Spleen (tissue), 13 donors: ENCODE measurements at places on chromosomes 4 and X. TPM values are rescaled to one million over a fixed set of nuclear protein-coding genes. Genes with fewer than 3 reads are reported as not detected.

DNA sequence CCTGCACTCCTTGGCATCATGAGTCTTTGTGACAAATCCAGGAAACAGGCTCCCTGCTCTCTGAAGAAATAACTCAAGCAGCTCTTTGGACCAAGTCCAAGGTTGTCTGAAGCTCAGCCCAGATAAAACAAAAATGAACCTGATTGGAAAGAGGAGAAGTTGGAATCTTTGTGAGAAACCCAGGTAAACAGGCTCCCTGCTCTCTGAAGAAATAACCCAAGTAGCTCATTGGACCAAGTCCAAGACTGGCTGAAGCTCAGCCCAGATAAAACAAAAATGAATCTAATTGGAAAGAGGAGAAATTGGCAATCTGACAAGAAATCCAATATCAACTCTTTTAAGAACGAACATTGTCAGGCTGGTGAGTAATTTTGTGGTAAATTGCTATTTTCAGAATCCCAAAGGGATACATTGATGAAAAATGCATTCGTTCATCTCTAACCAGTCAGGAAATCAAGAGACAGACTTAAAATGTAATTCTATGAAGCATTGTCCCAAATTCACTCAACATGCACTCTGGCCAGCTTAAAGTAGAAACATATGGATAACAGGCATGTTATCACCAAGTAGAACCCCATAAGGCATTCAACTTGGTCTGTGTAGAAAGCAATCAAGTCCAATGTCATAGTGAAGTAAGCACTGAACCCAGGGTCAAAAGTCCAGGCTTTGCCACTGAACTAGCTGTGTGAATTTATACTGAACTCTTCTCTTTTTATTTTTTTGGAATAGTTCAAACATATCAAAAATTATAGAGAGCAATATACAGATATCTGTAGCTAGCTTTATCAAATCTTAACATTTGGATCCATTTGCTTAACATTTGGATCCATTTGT is 16.8 kb upstream of the NFXL1 start:
- H3K4me3 ChIP-seq: no peak overlapping the region
- H3K27me3 ChIP-seq: peaks cover 8% of the 10 kb centered on the region
- no peak overlapping the region for H3K27ac ChIP-seq
- peaks cover 5% of the 10 kb centered on the region for H3K4me1 ChIP-seq
- DNase-seq: no peak

DNA sequence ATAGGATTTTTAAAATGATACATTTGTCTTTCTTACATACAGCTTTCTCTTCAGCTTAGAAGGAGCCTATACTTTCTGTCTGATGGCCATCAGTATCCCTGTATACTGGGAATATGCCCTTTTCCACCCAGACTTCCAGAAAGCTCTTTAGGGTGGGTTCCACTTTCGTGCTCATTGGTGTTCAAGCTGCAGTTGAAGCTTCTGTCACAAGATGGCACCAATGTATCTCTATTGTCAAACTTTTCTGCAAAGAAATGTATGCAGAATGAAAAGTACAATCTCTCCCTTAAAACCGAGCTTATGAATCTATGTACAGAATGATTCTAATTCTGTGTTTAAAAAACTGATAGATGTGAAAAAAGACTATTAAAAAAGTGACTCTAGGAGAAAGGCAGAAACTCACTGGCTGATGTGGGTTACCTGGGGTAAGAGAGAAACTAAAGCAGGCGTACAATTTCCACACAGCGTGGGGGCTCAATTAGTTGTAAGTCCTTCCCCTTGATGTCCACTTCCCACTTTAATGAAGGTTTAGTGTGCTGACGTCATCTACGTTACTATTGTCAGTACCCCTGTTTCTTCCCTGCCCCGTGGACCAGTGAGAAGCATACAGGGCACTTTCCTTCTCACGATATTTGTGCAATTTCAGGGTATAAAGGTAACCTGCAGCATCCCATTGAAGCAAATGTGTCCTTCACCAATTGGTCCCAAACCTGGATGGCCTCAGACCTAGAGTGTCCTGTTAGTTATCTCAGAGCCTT is 57.3 kb upstream of the TCEAL2 start:
- H3K27me3 ChIP-seq: peaks cover 15% of the 10 kb centered on the region
- no peak for DNase-seq
- H3K27ac ChIP-seq: no peak overlapping the region

GRCh38 chr4:88341227-88342192 is 37.1 kb upstream of the HERC6 start:
- H3K4me3 ChIP-seq: no peak overlapping the region
- H3K36me3 ChIP-seq: no peaks in the 10 kb centered on the region
- H3K27me3 ChIP-seq: no peaks in the 10 kb centered on the region
- H3K4me1 ChIP-seq: no peaks in the 10 kb centered on the region

- H3K4me1 ChIP-seq: peaks cover 6% of the 10 kb centered on the region
- H3K36me3 ChIP-seq: no peaks in the 10 kb centered on the region
- no peak overlapping the region for H3K27ac ChIP-seq
- H3K27me3 ChIP-seq: no peaks in the 10 kb centered on the region
- DNase-seq: no peak
Observed at GRCh38 chr4:168743601-168744000, 246.7 kb downstream of the PALLD start.

DNA sequence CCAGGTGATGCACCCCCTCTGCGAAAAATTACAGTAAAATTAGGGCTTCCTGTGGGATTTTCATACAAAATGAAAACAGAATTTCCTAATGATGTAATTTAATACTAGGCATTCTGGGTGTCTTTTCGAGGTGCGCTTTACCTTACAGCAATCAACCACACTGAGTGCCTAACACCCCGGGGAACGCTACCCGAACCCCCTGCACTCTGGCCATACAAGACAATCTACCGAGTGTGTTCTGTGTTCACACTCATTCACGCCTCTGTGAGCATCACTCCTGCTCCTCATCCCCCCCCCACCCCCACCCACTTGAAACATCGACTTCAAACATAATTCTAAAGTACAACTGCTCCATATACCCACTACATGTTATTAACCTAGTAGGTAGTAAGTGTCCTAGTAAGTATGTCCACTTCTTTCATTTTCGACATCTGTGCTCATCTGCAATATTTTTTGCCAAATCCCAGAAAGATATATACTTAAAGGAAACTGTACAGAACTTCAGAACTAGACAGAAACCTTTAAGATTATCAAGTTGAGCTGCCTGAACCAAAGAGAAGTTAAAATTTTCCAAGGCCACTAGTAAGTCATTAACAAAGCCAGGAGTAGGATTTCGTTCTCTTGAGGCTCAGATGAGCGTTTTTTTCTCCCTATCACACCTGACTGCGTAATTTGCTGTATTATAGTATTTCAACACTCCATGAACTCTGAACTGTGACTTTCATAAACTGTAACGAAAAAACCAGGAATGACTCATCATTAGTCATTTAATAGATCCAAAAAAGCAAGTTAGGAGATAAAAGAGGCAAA is 80.0 kb downstream of the FAT1 start:
- DNase-seq: no peak
- no peaks in the 10 kb centered on the region for H3K4me1 ChIP-seq
- no peak overlapping the region for H3K27ac ChIP-seq
- no peaks in the 10 kb centered on the region for H3K27me3 ChIP-seq

DNA sequence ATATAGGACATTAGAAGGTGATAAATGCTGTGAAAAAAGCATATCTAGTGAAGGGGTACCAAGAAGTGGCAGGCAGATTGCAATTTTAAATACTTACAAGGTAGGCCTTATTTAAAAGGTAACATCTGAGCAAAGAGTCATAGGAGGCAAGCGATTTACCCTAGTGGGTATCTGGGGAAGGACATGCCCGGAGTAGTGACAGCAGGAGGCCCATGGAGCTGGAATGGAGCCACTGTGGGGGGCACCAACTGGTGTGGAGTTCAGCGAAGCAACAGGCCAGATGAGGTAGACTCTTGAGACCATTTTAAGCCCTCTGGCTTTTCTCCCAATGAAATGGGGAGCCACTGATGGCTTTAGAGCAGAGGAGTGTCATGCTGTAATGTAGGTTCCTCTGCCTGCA is 37.3 kb downstream of the SEC24D start:
- H3K27ac ChIP-seq: no peak overlapping the region
- H3K4me3 ChIP-seq: no peak overlapping the region

DNA sequence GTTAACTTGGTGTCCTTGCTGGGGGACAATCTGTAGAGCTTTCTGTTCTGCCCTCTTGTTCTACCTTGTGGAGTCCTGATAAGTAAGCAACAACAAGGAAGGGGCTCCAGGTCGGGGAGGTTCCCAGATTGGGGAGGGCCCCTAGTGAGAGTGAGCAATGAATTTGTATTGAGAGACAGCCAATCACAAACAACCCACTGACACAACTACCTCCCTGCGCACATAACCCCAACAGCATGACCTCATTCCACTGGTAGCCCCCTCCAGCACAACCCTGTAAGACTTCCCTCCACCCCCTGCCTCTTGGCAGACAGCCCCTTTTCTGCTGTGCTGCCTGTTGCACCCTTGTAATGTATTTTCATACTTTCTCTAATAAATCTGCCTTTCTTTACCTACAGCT is 19.7 kb upstream of the PNPLA4 start:
- no peak overlapping the region for H3K4me3 ChIP-seq
- H3K27me3 ChIP-seq: no peaks in the 10 kb centered on the region
- no peaks in the 10 kb centered on the region for H3K36me3 ChIP-seq
- H3K27ac ChIP-seq: no peak overlapping the region

DNA sequence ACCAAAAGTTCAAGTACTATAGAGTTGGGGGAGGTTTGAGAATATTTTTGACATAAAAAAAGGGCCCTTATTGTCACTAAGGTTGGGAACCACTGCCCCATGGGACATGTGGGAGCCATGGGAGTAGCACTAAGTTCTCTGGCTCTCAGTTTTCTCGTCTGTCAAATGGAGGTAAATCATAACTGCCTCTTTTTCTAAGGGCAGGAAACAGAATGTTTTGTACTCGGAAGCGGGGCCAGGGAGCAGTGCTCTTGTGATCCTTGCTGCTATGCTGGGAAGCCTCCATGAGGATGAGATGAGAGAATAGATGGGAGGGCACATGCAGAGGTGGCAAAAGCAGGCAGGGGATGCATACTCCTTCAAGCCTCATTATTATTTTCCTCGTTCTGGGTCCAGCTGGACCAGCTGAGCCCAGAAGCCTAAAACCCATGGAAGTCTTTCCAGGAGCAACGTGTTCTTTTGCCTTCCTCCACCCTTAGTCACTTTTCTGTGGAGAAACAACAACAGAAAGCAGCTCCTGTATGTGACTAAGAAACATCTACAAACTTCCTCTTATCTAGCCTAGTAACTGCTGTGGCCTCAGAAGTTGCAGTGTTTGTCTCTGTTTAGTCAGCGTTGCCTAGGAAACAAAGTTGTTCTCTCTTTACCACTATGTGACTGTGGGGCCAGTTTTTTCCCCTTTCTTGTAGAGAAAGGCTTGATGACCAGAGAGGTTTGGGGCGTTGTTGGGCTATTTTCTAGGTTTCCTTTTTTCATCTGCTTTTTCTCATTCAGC is 64.8 kb downstream of the TSC22D3 start:
- DNase-seq: peak; percentile 35
- peaks cover 56% of the 10 kb centered on the region for H3K4me1 ChIP-seq
- no peaks in the 10 kb centered on the region for H3K27me3 ChIP-seq

DNA sequence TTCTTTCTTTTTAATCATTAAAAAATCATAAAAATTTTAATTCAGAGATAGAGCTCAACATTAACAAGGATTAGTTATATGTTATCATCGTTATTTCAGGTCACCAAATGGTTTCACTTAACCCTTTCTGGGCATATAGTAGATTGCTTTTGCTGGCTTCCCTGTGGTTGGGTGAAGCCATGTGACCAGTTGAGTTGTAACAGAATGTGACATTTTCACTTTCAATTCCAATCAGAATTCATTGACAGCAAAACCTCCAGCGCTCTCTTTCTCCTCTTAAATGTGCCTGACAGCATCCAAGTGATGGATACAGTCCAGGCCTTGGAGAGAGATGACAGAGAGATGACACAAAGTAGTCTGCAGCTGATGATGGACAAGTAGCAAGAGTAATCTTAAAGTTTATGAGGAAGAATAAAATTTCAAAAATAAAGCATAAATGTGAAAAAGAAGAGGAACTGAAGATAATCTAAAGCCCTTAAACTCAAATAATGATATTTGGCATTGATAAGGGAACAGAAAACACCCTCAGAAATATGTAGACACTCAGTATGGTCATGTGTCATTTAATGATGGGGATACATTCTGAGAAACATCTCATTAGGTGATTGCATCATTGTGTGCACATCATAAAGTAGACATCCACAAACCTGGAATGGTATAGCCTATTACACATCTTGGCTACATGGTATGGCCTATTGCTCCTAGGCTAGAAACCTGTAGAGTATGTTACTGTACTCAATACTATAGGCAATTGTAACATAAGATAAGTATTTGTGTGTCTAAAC is 92.3 kb upstream of the QRFPR start:
- H3K36me3 ChIP-seq: no peaks in the 10 kb centered on the region
- H3K27ac ChIP-seq: no peak overlapping the region
- H3K4me3 ChIP-seq: no peak overlapping the region
- no peaks in the 10 kb centered on the region for H3K4me1 ChIP-seq

DNA sequence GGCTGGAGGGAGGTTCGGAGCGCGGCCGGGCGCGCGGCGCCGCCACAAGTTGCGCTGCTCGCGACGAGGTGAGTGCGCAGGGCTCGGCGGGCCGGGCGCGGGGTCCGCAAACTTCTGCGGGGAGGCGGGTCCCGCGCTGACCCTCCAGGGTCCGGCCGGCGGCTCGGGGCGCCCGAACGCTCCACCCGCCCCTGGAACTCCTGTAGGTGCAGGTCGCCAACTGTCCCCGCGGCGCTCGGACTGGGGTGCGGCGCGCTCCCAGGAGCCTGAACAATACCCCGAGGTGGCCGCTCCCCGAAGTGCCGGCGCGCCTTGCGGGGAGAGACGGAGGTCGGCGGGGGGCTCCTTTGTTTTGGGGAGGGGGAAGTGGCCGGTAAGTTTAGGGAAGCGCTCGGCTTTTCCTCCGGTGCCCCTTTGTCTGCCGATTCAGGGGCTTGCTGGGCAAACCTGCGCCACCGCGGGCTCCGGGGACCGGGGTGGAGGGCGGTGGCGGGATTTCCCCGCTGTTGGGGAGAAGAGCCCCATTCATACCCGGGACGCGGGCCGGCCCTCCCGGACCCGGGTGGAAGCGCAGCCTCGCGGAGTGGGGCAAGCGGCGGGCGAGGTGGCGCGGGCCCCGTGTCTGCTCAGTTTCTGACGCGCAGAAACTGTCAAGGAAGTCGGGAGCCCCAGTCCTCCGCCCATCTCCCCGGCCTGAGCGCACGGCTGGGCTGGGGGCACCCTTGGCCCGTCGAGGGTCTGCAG is 694 bp downstream of the TBL1X start:
- peak; percentile 88 for DNase-seq
- peak overlapping the region; percentile 70 for H3K27ac ChIP-seq
- H3K4me1 ChIP-seq: peaks cover 39% of the 10 kb centered on the region
- H3K27me3 ChIP-seq: no peaks in the 10 kb centered on the region
- peak overlapping the region; percentile 60 for H3K4me3 ChIP-seq
- H3K36me3 ChIP-seq: no peaks in the 10 kb centered on the region

GRCh38 chr4:171650543-171650942 is 162.7 kb upstream of the GALNTL6 start:
- H3K36me3 ChIP-seq: no peaks in the 10 kb centered on the region
- no peak overlapping the region for H3K27ac ChIP-seq
- H3K27me3 ChIP-seq: no peaks in the 10 kb centered on the region
- no peak overlapping the region for H3K4me3 ChIP-seq

The GPRIN3 gene
- 33.8 TPM for total RNA-seq

The LGI2 gene
- 1.9 TPM for total RNA-seq

The GPR173 gene
- total RNA-seq: 4.1 TPM

The TRPC3 gene
- total RNA-seq: 0.26 TPM

The ABCE1 gene
- total RNA-seq: 54.7 TPM
